ENCODE measurements at places on chromosomes 16 and 17.

GRCh38 chr17:15261258-15261801 lies 3.8 kb downstream of the PMP22 start:
- no peak for DNase-seq

- DNase-seq = no peak
Observed at GRCh38 chr17:7111784-7112509, 2.7 kb downstream of the ASGR2 start.

GRCh38 chr17:77419547-77420094 lies 278.9 kb downstream of the SEC14L1 start:
- DNase-seq = no peak

DNA sequence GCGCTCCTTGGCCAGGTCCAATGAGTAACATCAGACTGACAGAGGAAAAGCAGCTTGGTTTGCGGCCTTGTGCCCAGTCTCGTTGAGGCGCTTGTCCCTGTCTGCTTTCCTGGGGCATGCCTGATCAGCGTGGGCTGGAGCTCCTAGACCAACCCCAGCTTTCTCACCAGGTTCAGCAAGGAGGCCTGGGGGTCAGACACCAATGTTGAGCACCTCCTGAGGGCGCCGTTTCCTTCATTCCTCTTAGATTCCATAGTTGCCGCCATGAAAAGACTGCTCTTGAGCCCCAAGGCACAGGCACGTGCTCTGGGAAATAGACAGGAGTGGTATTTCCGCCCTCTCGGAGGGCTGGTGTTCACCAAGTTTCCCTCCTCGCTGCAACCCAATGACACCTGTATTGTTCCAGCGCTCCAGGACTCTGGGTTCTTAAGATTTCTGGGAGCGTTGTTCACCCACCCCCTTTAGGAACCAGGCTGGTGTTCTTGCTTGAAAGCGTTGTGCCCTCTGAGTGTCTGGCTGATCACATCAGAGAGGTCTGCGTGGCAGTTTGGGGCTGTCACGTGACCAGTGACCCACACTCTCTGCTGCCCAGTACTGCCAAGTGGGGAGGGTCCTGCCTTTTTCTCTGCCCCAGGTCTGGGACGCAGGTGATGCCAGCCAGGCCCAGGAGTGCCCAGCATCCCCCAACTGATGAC lies 18.0 kb downstream of the KCTD2 start:
- DNase-seq = no peak
